ENCODE measurements at places on chromosomes 13 and 19.

- no peak for DNase-seq
Measured at GRCh38 chr19:8340341-8341096, 2.5 kb downstream of the KANK3 start.

- no peak for DNase-seq
Measured at GRCh38 chr13:114116734-114117133, 15.7 kb downstream of the RASA3 start.

DNA sequence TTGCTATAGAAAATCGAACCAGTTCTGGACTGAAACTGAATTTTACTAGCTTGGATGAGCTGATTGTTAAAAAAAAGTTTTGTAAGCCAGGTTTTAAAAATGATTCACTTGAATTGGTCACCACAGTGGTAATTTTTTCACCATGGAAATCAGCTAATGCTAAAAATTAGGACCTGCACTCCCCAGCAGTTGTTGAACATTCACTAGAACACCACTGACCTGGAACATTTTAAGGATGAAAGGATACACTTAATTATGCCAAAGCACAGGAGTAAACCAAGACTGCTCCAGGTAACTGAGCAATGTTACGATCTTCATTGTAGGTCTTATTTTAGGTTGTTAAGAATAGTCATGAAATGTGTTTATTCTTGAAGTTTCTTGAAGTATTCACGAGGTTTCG, 1342.6 kb upstream of the SPRY2 start:
- DNase-seq = no peak

GRCh38 chr19:15892012-15892411, 5.9 kb downstream of the CYP4F2 start:
- no peak for DNase-seq

DNA sequence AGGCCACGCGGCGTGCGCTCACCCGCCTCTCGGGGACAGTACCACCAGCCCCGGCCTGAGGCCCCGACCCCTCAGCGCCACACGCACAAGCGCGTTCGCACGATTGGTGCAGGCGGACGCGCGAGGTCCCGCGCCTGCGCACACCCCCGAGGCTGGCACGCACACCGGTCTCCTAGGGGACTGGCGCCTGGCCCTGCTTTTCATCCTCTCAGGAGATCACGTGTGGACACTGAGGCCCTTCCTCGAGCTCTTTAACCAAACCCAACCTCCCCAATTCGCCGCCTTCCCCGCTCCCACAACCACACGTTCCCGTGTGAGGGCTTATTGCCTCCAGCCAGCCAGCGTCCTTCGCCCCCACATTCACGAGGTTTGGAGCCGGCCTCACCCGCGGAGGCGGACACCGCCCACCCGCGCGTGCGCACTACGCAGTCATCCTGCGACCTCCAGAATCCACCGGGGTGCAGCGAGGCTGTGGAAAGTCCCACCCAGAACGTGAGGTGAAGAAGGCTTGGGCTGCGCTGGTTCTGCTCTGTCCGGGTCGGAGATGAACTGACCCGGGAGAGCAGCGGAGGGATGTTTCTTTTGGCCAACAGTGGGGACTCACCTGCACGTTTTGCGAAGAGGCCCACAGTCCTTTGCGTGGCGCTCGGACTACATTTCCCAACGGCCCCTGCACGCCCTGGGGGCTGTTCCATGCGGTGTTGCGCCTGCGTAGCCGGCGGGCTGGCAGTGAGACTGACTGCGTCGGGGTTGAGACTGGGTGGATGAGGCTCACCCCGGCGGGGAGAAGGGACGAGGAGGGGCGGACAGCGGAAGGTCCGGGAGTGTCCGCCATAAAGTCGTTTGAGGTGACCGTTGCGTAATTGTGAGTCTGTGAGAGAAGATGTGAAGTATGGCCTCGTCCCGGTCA, 539 bp upstream of the ZNF667 start:
- peak; percentile 3 for DNase-seq

Data from activated naive CD4-positive, alpha-beta T cell treated with Interleukin-2 at 50 U/mL for 16 hours (primary cell).